Esophagus squamous epithelium (tissue), 5 donors: ENCODE measurements at places on chromosomes 16 and 17. TPM values are rescaled to one million over a fixed set of nuclear protein-coding genes. Genes with fewer than 3 reads are reported as not detected.

DNA sequence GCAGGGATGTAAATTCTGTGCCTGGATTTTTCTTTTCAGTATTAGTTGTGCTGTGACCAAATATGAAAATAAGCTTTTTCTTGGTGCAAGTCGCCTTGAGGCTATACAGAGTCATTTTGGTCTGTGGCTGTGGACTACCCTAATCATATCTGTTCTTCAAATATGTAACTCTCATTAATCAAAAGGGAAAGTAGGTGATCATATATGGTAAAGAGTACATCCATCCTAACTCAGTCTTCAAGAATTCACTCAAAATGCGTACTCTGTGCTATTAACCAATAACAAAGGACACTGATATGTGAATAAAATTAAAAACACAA, 2.6 kb downstream of the CPD start:
- DNase-seq: no peak

GRCh38 chr16:54199487-54200160, 87.0 kb downstream of the IRX3 start:
- DNase-seq: no peak

- DNase-seq: no peak
These were observed 16.0 kb upstream of the LHX1 start for GRCh38 chr17:36921095-36921851.

GRCh38 chr17:48026502-48027321, 10.9 kb downstream of the COPZ2 start:
- peak; percentile 28 for DNase-seq

DNA sequence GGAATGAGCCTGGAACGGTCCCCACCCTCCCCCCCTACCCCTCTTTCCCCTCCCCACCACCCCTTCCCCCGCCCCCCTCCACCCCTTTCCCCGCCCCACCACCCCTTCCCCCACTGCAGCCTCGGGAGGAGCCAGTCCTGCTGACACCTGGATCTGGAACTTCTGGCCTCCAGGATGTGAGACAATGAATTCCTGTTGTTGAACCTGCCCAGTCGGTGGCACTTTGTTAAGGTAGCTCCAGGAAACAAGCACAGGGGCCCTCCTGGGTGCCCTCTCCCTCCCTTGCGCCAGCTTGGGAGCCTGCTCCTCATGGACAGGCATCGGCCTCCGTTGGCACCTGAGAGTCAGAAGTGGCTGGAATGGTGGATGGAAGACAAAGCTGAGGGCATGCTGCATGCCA, 152.4 kb upstream of the FOXF1 start:
- no peak for DNase-seq

DNA sequence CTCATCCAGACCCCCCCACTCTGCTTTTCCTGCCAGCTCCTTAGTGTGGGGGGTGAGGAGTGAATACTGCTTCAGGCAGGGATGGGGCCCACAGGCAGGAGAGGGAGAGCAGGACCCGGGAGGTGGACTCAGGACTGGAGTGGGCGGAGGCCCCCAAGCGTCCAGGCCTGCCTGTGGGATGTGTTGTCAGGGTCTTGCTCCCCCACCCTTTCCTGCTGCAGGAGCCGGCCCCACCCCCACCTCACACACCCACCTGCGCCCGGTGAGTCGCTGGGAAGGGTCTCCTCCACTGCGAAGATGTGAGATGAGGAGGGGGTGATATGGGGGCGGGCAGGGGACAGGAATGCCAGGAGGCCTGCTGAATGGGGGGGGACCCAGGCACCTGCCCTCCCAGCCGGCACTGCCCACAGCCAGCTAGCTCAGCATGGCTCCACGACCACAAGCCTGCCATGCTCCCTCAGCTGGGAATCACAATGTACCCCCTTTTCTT, 1.1 kb downstream of the FAM171A2 start:
- no peak for DNase-seq

DNA sequence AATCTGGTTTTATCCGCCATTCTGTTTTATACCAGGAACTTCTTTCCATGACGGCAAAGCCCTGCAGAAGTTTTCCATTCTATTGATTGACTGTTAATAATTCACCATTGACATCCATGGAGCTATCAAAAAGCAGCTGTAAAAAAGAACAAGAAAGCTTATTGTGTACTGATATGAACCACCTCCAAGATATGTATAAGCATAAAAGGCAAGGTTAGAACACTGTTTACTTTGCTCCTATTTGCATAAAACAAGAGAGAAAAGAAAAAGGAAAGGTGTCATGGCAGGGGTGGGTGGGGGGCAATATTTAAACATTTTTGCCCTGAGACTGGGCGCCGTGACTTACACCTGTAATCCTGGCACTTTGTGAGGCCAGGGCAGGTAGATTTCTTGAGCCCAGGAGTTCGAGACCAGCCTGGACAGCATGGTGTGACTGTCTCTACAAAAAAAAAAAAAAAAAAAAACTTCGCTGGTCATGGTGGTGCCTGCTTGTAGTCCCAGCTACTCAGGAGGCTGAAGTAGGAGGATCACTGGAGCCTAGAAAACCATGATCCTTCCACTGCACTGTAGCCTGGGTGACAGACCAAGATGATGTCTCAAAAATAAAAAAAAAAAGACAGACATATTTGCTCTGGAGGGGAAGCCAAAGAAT, 52.5 kb downstream of the TMEM114 start:
- DNase-seq: no peak

GRCh38 chr16:22816475-22816874, 2.5 kb downstream of the HS3ST2 start:
- DNase-seq: no peak

DNA sequence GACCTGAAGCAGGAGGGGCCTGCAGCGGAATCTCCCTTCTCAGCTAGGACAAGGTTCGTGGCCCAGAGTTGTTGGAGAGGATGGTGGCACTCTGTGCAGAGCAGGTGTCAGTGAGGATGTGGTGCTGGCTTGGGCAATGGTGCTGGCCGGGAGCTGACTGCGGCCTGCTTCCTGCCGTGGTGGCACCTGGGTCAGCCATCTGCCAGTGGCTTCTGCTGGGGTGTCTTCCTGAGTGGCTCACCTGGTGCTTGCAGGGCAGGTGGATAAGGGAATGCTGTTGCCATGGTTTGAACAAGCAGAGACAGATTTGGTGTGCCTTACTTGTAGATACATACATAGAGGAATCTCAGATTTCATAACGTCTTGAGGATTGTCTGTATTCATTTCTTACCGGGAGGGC, 69.6 kb downstream of the SEC14L1 start:
- DNase-seq: no peak

- no peak for DNase-seq
These were observed 4.1 kb downstream of the PRCD start for GRCh38 chr17:76543826-76544545.

SGCA gene
- total RNA-seq: 1.9 TPM
